ENCODE measurements at places on chromosomes 2 and 18. TPM values are rescaled to one million over a fixed set of nuclear protein-coding genes. Genes with fewer than 3 reads are reported as not detected.
A peak's percentile ranks its signal among the peaks of the same experiment; 100 is the strongest.

Gene ARHGEF33
- total RNA-seq = not detected

DNA sequence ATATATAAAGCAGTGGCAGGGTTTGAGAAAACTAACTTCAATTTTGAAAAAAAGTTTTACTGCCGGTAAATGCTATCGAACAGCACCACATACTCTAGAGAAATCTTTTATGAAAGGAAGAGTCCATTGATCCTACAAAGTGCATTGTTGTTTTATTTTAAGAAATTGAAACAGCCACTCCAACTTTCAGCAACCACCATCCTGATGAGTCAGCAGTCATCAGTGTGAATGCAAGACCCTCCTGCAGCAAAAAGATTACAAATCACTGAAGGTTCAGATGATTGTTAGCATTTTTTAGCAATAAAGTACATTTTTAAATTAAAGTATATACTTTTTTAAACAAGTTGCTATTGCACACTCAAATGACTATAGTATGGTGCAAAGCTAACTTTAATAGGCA is 1017.7 kb upstream of the CRIM1 start:
- H3K4me3 ChIP-seq = no peak overlapping the region
- no peak overlapping the region for H3K27ac ChIP-seq
- no peaks in the 10 kb centered on the region for H3K27me3 ChIP-seq

Gene UBXN2A
- total RNA-seq = 15.0 TPM

DNA sequence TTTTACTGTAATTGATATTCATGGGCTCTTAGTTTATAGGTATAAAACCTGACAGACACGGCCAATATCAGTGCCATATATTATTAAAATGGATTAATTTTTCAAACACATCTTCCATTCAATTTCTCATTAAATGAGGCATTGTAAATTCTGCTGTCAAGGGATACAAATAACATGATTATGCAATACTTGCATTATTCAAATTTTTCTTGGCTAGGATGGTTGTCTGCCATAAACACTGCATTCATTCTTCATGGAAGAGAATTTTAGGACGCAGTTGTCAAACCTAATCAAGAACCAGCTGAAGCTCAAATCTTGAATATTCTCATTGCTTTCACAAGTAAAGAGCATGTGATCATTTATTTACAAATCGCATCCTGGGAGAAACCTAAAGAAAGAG is 255.6 kb downstream of the RDH14 start:
- no peak overlapping the region for H3K27ac ChIP-seq
- no peaks in the 10 kb centered on the region for H3K36me3 ChIP-seq
- H3K4me3 ChIP-seq = no peak overlapping the region
- no peak for DNase-seq
- H3K4me1 ChIP-seq = no peaks in the 10 kb centered on the region

DNA sequence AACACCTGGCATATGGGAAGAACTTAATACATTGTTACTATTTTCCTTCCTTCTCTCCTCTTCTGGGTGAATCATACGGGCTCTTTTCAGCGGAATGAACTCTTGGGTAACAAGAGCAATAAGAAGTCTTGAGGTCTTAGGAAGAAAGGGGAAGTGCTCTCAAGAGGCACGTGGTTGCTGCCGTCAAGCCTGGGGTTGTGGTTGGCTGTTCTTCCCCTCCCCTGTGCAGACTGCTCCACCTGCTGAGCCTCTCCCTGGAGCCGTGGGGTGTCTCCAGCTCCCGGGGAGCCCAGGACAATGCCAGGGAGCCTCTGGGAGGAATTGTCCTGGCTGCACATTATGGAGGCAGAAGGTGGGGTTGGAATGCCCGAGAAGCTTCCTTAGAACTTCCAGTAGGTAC is 19.4 kb downstream of the TOGARAM2 start:
- no peak overlapping the region for H3K4me3 ChIP-seq
- no peak overlapping the region for H3K27ac ChIP-seq
- no peaks in the 10 kb centered on the region for H3K27me3 ChIP-seq
- no peaks in the 10 kb centered on the region for H3K36me3 ChIP-seq
- DNase-seq = peak; percentile 71
- H3K4me1 ChIP-seq = peaks cover 23% of the 10 kb centered on the region

GRCh38 chr18:68778280-68778886 is 19.5 kb upstream of the CCDC102B start:
- no peaks in the 10 kb centered on the region for H3K4me1 ChIP-seq
- H3K36me3 ChIP-seq = no peaks in the 10 kb centered on the region
- no peak overlapping the region for H3K4me3 ChIP-seq

- H3K27me3 ChIP-seq = peaks cover 25% of the 10 kb centered on the region
- no peaks in the 10 kb centered on the region for H3K36me3 ChIP-seq
- peak overlapping the region; percentile 51 for H3K4me3 ChIP-seq
Measured at GRCh38 chr2:144516411-144516980, 3.4 kb downstream of the ZEB2 start.

- H3K4me3 ChIP-seq = no peak overlapping the region
- DNase-seq = no peak
- no peaks in the 10 kb centered on the region for H3K36me3 ChIP-seq
- H3K4me1 ChIP-seq = no peaks in the 10 kb centered on the region
- H3K27me3 ChIP-seq = no peaks in the 10 kb centered on the region
Measured at GRCh38 chr2:3488855-3489763, 30.2 kb downstream of the ADI1 start.

DNA sequence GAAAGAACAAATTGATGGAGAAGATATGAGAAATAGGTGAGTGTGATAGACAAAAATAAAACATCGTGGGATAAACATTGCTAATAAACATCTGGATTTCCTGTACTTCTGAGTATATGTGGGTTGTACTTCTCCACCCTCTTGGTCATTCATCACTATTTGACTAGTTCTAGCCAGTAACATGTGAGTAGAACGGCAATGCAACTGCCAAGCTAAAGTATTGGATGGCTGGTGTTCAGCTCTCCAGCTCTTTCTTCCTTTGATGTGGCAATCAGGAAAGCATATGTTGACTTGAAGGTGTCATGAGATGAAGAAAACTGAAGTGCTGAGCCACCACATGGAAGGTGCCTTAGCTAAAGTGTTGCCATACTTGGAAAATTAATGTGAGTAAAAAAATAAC is 144.9 kb downstream of the SCG2 start:
- no peak overlapping the region for H3K27ac ChIP-seq
- no peak for DNase-seq
- H3K4me3 ChIP-seq = no peak overlapping the region
- no peaks in the 10 kb centered on the region for H3K36me3 ChIP-seq
- no peaks in the 10 kb centered on the region for H3K4me1 ChIP-seq

DNA sequence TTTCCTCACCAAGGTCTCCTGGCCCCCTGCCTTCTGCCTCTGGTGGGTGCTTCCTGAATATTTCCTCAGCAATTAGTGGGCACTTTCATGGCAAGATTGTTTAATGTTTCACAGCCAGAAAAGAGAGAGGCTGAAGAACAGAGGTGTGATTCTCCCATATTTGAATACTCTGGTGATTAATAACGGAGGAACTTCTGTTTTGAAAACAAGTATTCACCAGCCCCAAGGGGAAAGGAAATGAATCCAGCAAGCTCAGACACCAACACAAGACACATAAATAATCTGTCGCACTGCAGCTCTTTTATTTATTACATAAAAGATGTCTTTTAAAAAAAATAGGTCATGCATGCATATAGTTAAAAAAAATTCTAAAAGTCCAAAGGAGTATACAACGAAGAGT is 57.7 kb downstream of the MRPL35 start:
- H3K4me3 ChIP-seq = no peak overlapping the region
- no peak for DNase-seq
- H3K4me1 ChIP-seq = no peaks in the 10 kb centered on the region
- H3K27me3 ChIP-seq = no peaks in the 10 kb centered on the region
- H3K27ac ChIP-seq = no peak overlapping the region

Gene SALL3
- not detected for total RNA-seq

- DNase-seq = no peak
- no peak overlapping the region for H3K4me3 ChIP-seq
- H3K36me3 ChIP-seq = peaks cover 25% of the 10 kb centered on the region
- no peak overlapping the region for H3K27ac ChIP-seq
- peaks cover 94% of the 10 kb centered on the region for H3K4me1 ChIP-seq
Measured at GRCh38 chr18:24027156-24027827, 12.7 kb downstream of the TTC39C start.

GRCh38 chr18:60649107-60649506 is 276.5 kb upstream of the MC4R start:
- H3K4me1 ChIP-seq = no peaks in the 10 kb centered on the region
- no peak overlapping the region for H3K27ac ChIP-seq
- H3K27me3 ChIP-seq = no peaks in the 10 kb centered on the region

- DNase-seq = no peak
- H3K27me3 ChIP-seq = no peaks in the 10 kb centered on the region
- H3K4me3 ChIP-seq = no peak overlapping the region
Measured at GRCh38 chr18:60554967-60555366, 182.4 kb upstream of the MC4R start.

Measured in CD4-positive, alpha-beta memory T cell (primary cell).